ENCODE measurements at places on chromosomes 12 and 14.

GRCh38 chr14:48991141-48991540 lies 595.0 kb downstream of the RPS29 start:
- no peak for DNase-seq

GRCh38 chr14:80624581-80624980 lies 317.0 kb downstream of the CEP128 start:
- no peak for DNase-seq

- no peak for DNase-seq
Measured at GRCh38 chr12:32379667-32380066, 19.7 kb upstream of the FGD4 start.

- no peak for DNase-seq
Measured at GRCh38 chr12:92030618-92031017, 115.0 kb downstream of the BTG1 start.

DNA sequence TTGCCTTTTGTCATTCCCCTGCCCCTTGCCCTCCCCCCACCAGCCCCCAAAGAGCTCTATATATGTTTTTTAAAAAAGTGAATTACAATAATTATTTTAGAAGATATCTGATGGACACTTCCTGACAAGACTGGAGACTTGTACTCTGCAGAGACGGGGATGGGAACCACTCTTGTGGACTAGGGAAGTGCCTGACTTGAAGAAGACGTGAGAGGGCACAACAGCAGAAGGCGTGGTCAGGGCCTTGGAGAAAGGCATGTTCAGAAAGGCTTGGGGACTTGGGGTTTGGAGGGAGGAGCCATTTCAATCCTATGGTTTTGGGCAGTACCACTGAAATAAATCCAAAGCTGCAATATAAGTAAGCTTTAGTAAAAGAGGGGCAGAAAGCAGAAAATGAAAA lies 154.7 kb downstream of the APAF1 start:
- no peak for DNase-seq

GRCh38 chr12:94318181-94318580 lies 141.5 kb downstream of the CEP83 start:
- DNase-seq: no peak

DNA sequence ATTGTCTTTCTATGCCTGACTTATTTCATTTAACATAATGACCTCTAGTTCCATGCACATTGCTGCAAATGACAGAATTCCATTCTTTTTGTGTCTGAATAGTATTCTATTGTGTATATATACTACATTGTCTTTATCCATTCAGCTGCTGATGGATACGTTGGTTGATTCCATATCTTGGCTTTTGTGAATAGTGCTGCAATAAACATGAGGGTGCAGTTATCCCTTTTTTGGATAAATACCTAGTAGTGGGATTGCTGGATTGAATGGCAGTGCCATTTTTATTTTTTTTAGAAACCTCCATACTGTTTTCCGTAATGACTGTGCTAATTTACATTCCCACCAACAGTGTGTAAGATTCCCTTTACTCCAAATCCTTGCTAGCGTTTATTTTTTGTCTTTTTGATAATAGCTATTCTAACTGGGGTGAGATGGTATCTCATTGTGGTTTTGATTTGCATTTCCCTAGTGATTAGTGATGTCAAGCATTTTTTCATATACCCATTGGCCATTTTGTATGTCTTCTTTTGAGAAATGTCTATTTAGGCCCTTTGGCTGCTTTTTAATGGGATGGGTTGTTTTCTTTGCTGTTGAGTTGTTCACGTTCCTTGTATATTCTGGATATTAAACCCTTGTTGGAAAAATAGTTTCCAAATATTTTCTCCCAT lies 2.3 kb downstream of the OAS2 start:
- DNase-seq: no peak

GRCh38 chr12:130242506-130242905 lies 80.2 kb downstream of the FZD10 start:
- DNase-seq: peak; percentile 43

DNA sequence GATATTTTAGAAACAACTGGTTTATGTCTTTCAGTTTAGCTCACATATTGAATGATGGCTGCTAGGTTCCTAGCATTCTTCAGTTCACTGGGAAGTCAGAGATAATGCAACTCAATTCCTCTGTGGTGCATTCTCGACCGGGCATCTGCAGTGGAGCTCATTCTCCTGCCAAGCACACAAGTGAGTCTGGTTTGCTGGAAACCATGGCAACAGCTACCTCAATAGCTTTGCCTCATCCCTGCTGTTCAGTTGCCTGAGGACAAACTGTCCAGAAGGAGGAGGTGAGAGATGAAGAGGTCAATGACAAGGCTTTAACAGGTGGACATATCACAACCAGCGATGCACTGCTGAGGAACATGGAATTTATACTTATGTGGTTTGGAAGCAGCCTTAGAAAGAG lies 816.9 kb downstream of the AACS start:
- no peak for DNase-seq

DNA sequence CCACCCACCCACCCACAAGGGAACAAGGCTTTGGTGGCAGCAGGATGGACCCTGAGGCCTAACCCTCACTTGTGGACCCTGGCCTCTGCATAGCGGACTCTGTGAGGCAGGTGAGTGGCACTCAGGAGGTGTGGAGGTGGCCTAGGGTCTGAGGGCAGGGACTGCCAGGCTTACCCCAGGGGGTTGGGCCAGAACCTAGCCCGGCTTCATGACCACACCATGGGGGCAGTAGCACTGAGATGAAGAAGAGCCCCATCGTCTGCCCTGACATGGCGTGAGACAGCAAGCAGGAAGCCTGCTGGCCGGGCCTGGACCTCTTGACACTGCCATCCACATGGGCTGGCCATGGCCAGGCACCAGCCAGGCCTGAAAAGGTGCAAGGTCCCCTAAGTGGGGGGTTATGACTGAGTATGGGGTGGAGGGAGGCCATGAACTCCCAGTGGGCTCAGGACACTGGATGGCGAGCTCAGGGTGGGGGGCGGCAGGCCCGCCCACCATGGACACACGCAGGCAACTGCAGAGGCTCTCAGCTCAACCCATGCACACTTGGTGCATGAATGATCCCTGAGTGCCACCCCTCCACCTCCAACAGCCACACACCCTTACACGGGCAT lies 29.3 kb downstream of the JAG2 start:
- DNase-seq: no peak

DNA sequence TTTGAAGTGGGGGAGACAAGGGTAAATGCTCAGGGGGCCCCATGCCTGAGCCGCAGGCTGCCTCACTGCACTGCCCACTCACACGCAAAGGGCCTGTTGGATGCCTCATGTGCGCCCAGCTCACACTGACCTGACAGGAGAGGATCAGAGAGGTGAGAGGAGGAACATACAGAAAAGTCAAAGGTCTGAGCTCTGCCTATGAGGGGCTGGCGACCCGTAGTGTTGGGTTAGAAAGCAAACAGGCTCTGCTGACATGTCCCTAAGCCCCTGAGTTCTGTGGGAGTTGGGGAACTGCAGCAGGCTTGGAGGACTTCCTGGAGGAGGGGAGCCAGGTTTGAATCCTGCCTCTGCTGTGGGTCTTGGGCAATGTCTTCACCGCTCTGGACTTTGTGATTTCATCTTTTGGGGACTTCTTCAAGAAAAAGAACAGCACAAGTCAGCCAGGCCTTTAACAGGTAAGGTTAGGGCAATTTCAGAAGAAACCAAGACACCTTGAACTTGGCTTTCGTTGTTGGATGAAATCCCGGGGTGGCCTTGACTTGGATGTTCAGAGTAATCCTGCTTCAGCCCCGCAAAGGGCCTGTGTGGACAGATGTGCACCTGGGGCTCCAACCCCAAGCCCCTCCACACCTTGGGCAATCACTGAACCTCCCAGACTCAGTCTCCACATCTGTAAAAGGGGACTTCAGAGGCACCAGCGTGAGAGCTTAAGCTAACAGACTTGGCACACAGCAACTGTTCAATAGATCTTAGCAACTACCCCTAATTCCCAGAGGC lies 116.8 kb downstream of the SCARB1 start:
- DNase-seq: no peak

- DNase-seq: no peak
Measured at GRCh38 chr14:54475911-54476310, 12.9 kb downstream of the GMFB start.

- no peak for DNase-seq
Measured at GRCh38 chr14:74394549-74394948, 31.5 kb downstream of the SYNDIG1L start.

DNA sequence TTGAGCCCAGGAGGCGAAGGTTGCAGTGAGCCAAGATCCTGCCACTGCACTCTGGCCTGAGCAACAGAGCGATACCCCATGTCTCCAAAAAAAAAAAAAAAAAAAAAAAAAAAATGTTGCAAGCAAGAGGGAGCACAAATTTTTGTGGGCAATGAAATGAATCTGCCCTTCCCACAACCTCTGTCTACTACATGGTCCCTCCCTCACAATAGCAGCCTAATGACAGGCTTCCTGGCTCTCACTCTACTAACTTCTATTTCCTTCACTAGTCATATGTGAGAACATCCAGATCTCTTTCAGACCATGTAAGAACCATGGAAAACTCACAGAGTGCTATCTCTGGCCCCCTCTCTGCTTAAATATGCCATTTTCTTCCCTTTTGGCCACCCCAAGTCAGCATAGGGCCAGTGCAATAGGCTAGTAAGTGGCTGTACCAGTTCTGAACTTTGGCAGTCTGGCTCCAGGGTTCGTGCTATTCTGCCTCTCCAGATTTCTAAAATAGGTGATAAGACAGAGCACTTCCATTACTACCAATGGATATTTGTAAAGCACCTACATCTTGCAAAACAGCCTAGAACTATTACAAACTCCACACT lies 7.1 kb downstream of the OSBPL8 start:
- DNase-seq: no peak

DNA sequence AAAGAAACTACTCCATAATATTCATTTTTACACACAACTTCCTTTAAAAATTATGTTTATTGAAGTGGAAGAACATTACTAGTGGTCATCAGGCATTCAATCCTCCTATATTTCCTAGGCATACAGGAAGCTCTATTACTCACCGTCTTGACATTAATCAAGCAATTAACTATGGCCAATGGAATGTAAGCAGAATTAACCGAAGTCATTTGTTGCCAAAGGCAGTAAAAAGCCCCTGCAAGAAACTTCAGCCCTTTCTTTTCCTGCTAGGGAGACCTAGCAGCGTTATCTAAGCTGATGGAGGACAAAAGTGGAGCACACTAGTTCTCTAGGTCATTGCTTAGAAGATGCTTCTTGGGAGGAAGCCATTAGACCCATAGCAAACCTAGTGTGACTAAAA lies 399.6 kb downstream of the KCNH5 start:
- DNase-seq: no peak

DNA sequence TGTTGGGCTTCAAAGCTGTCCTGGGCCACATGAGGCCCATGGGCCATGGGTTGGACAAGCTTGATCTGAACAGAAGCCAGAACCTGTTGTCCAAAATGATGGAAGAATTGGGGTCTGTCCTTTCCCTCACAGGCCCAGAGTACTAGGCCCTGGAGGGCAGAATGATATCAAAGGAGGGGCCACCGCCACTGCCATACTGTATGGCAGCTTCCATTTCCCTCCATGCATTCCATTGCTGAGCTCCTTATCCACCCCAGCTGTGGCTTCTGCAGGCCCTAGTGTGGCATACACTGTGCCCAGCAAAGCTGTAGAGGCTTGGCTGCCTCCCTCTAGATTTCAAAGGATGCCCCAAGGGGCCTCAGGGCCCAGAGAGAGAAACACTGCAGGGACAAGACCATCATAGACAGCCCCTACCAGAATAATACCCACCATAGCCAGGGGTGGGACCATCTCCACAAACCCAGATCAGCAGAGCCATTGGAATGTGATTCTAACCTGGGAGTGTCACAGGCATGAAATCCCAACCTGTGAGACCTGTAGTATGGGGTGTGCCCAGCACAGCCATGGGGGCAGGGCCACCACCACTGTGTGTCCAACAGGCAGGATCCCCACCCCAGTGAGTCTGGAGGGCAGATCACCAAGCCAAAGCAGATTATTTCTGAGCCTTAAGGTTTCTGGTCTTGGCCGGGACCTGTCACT lies 61.4 kb upstream of the BEGAIN start:
- no peak for DNase-seq

DNA sequence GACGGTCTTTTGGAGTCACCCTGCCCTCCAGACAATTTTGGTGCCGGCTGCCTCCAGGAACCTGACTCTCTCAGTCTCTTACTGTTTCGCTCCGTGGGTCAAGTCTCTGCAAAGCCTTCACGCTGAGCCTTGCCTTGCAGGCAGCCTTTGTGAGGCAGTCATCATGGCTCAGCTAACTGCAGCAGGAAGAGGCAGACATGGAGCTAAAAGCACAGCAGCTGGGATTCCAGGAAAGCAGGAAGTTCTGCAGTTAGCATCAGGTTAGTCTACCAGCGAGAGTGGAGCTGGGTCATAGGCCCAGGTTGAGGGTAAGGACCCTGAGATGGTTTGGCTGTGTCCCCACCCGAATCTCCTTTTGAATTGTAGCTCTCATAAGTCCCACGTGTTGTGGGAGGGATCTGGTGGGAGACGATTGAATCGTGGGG lies 305.4 kb downstream of the PCNX1 start:
- no peak for DNase-seq

GRCh38 chr14:68627050-68627867 lies 165.6 kb downstream of the ZFP36L1 start:
- DNase-seq: peak; percentile 41

DNA sequence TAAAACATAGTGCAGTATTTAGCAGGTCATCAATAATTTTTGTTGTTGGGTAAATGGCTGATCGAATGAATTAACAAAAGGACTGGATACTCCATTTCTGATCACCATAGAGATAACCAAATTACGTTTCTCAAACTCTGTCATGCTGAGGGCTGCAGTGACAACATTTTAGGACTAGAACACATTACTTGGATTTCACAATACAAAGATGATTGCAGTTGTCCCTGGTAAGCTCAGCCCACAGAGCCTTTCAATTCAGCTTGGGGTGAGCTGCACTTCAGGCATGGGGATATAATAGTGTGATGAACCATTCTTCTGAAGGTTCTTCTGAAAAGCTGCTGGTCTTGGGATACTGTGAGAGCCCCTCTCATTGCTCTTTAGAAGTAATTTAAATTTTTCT lies 74.3 kb downstream of the FAR2 start:
- DNase-seq: no peak

DNA sequence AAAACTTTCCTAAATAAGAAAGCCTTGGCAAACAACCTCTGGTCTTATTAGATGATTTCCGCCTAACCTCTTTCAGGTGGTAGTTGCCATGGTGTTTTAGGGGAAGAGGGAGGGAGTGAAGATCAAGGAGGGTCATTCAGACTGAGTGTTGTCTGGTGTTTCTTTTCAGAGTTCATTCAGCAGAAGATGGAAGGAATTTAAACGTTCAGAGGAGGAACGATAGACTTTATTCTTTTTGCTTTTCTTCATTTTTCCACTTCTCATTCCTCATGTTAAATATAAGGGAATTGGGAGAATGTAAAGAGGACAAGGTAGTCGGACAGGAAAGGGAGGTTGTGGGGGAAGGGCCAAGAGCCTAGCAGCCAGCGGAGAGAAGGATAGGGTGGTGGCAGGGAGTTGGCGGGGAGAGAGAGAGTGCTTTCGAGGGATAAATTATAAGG lies 17.4 kb upstream of the SALL2 start:
- no peak for DNase-seq
